Cardiac ventricle fibroblast (primary cell): ENCODE measurements at places on chromosomes 7 and 10. TPM values are rescaled to one million over a fixed set of nuclear protein-coding genes. Genes with fewer than 3 reads are reported as not detected.

Gene HOXA3
- 0.10 TPM in 1 of 2 replicates, not detected in the other for total RNA-seq

Gene ZNF3
- total RNA-seq = 9.7 and 14.7 TPM in 2 replicates

Gene LOXL4
- total RNA-seq = 3.9 and 4.6 TPM in 2 replicates

Gene SOSTDC1
- total RNA-seq = not detected in 2 replicates

Gene DLG5
- 28.3 and 31.9 TPM in 2 replicates for total RNA-seq

Gene COL13A1
- 7.6 and 17.7 TPM in 2 replicates for total RNA-seq

Gene FAM170B
- not detected in 2 replicates for total RNA-seq

Gene ZNF107
- total RNA-seq = 1.9 and 3.3 TPM in 2 replicates

Gene NPTX2
- total RNA-seq = 114 and 130 TPM in 2 replicates

Gene IL6
- total RNA-seq = 3.1 and 5.2 TPM in 2 replicates

Gene PAPOLB
- 0.24 TPM in 1 of 2 replicates, not detected in the other for total RNA-seq

Gene DLX6
- total RNA-seq = not detected in 2 replicates

Gene CFAP70
- total RNA-seq = 0.50 and 1.2 TPM in 2 replicates

Gene NKX2-3
- total RNA-seq = not detected in 2 replicates

Gene SLC13A4
- not detected in 2 replicates for total RNA-seq

Gene CRYGN
- 0.10 TPM in 1 of 2 replicates, not detected in the other for total RNA-seq

Gene TCERG1L
- total RNA-seq = not detected in 2 replicates

Gene PPP1R3C
- 9.7 and 12.2 TPM in 2 replicates for total RNA-seq

Gene GNAT3
- not detected in 2 replicates for total RNA-seq

Gene SBDS
- 63.2 and 73.0 TPM in 2 replicates for total RNA-seq

Gene CCSER2
- 17.2 and 17.8 TPM in 2 replicates for total RNA-seq

Gene OPN1SW
- not detected in 2 replicates for total RNA-seq

Gene OR2A12
- total RNA-seq = not detected in 2 replicates

Gene ERCC6
- 18.2 and 18.3 TPM in 2 replicates for total RNA-seq

Gene LRRN3
- total RNA-seq = 0.87 and 7.9 TPM in 2 replicates

Gene AMZ1
- 0.06 TPM in 1 of 2 replicates, not detected in the other for total RNA-seq

Gene SPAM1
- not detected in 2 replicates for total RNA-seq

Gene GGCT
- 40.0 and 44.1 TPM in 2 replicates for total RNA-seq

Gene CPED1
- total RNA-seq = 8.4 and 10.5 TPM in 2 replicates

Gene CDC14C
- total RNA-seq = not detected in 2 replicates

Gene C1QL3
- total RNA-seq = not detected in 2 replicates

Gene TMEM139
- 0.24 TPM in 1 of 2 replicates, not detected in the other for total RNA-seq

Gene MYO1G
- not detected in 2 replicates for total RNA-seq

Gene AIMP2
- total RNA-seq = 41.7 and 53.3 TPM in 2 replicates

Gene WEE2
- total RNA-seq = not detected in 2 replicates

Gene NANOS1
- 1.7 and 2.0 TPM in 2 replicates for total RNA-seq

Gene CYP3A5
- not detected in 2 replicates for total RNA-seq

Gene MRC1
- 0.19 and 0.59 TPM in 2 replicates for total RNA-seq

Gene PNLIPRP1
- not detected in 2 replicates for total RNA-seq

Gene LIPF
- total RNA-seq = not detected in 2 replicates

Gene IDE
- 17.0 and 20.0 TPM in 2 replicates for total RNA-seq

Gene KCND2
- not detected in 2 replicates for total RNA-seq

Gene ANKRD61
- not detected in 2 replicates for total RNA-seq

Gene SNX8
- 14.3 and 32.2 TPM in 2 replicates for total RNA-seq

Gene HECW1
- total RNA-seq = not detected in 2 replicates

Gene LBX1
- total RNA-seq = not detected in 2 replicates

Gene UFSP1
- total RNA-seq = 2.5 and 7.7 TPM in 2 replicates

Gene CHN2
- 0.37 and 0.93 TPM in 2 replicates for total RNA-seq

Gene KNDC1
- total RNA-seq = 0.29 and 0.62 TPM in 2 replicates

Gene PIK3AP1
- total RNA-seq = not detected in 2 replicates

Gene SPDYE17
- not detected in 2 replicates for total RNA-seq

Gene CUZD1
- total RNA-seq = 0.20 and 0.56 TPM in 2 replicates

Gene CHAT
- total RNA-seq = not detected in 2 replicates

Gene CYP2C19
- not detected in 2 replicates for total RNA-seq

Gene CDHR1
- total RNA-seq = 0.06 TPM in 1 of 2 replicates, not detected in the other
